ENCODE measurements at places on chromosomes 6 and 20.

DNA sequence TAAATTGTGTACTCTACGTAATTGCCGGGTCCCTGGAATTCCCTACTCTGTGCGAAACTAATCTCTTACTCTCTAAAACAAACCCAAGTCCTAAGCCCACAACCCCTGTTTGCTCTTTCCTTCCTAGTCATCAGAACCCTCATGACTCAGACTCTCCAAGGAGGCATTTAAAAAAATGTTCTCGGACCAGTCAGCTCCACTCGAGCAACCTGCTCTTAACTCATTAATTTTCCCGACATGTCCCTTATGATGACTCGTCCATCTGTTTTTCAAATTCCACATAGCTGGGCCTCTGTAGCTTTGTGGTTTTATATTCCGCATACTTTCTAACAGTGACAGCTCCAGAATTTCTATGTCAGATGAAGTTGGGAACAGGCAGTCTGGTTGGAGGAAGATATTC, 2.6 kb upstream of the MUC22 start:
- DNase-seq, result no peak

GRCh38 chr6:82959385-82959941, 106.2 kb downstream of the UBE3D start:
- no peak for DNase-seq

GRCh38 chr6:136506124-136506799, 44.0 kb downstream of the MAP7 start:
- no peak for DNase-seq

DNA sequence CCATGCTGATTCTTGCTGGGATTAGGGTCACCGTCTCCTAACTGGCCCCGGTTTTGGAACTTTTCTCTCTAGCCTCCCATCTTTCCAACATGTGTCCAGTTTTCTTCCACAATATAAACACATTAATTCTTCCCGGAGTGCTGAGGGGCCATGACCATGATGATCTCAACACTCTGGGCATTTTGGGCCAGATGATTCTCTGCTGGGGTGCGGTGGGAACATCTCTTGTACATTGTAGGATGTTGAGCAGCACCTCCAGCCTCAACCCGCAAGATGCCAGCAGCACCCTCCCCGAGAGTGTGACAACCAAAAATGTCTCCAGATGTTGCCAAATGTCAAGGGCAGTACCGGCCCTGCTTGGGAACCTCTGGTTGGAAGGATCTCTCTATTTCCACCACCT, 164.8 kb downstream of the TFAP2C start:
- no peak for DNase-seq
